NCI-H446 (cell line): ENCODE measurements at places on chromosomes 11 and 22.

DNA sequence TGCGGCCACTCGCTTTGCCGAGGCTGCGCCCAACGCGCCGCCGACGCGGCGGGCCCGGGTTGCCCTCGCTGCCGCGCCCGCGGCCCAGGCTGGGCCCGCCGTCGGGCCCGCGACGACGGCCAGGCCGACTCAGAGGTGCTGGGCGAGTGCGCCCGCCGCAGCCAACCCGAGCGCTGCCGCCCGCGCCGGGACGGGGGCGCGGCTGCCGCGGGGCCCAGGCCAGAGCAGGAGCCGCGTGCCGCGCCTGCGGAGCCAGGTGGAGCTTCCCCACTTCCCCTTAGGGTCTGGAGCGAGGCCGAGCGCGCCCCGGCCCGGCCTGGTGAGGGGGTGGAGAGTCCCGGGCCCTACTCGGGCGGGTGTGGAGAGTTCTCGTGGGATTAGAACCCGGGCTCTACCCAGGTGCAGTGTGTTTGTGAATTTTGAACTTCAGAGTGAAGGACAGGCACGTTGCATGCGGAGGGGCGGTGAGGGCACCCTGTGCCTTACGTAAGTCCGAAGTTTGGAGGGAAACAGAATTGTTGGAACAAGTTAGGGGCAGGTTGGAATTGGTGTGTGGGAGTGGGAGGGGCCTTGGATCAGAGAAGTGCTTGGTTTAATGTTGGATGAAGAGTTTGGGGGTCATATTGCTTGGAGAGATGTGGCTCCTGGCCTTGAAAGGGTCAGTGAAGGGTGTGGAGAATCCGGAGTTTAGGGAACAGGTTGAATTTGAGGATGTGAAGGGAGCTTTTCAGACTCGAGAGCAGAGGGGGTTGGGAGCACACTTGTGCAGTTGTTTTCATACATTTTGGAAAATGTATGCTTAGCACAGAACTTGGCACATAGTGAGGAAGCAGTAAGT is 697 bp downstream of the RNF169 start:
- peak; percentile 44 for DNase-seq

GRCh38 chr11:9651899-9652748 is 11.8 kb upstream of the SWAP70 start:
- no peak for DNase-seq

- DNase-seq, result peak; percentile 59
Observed at GRCh38 chr11:105923807-105924206, 98.2 kb downstream of the MSANTD4 start.

DNA sequence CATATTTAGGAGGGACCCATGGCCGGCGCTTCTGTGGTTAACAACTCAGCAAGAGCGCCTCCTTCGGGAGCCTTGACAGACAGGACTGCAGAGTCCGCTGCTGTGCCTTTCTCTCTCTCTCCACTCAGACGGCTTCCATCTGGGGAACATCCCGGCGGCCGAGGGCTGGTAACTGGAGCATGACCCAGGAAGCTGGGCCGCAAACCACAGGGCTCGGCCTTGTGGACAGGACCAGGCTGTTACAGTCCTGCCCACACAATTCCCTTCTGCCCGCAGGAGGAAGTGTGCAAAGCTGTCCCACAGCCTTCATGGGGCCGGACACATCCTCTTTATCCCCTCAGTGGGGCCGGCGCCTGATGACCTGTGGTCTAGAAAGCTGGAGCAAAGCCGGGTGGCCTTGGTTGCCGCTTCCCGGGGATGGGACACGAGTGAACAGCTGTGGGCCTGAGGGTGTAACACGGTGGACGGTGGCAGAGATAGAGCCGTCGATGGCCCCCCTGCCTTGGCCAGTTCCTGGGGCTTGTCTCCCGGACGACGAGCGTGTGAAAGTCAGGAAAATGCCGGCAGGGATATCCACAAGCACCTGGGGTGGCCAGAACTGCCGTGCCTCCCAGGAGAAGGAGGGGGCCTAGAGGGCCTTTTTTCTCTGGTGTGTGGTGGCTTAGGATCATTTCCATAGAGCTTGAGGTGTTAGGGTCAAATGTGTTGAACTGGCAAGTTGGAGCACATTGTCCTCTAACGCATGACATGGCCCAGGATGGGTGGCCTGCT is 50.1 kb downstream of the FBLN1 start:
- DNase-seq, result no peak

DNA sequence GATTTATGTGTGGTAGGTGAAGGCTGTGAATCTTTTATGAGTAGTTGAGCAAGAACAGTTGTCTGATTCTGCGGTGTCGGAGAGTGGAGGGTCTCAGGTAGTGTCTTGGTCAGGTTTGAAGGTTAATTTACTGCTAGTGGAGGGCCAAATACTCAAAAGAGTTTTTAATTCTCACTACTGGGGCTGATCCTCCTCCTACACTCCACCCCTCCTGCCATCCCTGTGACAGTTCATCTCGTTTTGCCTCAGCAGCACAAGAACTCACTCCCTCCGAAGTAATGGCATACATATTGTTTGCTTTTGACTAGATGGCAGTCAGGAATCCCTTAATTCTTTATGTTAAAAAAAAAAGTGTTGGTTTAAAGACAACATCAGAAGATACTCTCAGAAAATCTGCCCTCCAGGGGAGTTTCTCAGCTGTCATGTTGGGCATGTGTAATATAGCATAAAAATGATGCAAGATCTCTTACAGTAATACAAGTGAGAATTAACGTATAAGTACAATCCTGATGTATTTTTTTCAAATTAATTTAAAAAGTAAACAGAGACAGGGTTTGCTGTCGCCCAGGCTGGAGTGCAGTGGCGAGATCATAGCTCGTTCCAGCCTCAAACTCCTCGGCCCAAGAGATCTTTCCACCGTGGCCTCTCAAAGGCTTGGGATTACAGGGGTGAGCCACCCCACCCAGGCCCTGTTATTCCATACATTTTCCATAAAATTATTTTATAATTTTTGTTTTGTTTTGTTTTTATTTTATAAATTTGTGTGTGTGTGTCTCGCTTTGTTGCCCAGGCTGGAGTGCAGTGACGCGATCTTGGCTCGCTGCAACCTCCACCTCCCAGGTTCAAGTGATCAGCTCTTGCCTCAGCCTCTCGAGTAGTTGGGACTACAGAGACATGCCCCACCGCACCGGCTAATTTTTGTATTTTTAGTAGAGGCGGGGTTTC is 1.3 kb downstream of the FAR1 start:
- DNase-seq, result no peak

DNA sequence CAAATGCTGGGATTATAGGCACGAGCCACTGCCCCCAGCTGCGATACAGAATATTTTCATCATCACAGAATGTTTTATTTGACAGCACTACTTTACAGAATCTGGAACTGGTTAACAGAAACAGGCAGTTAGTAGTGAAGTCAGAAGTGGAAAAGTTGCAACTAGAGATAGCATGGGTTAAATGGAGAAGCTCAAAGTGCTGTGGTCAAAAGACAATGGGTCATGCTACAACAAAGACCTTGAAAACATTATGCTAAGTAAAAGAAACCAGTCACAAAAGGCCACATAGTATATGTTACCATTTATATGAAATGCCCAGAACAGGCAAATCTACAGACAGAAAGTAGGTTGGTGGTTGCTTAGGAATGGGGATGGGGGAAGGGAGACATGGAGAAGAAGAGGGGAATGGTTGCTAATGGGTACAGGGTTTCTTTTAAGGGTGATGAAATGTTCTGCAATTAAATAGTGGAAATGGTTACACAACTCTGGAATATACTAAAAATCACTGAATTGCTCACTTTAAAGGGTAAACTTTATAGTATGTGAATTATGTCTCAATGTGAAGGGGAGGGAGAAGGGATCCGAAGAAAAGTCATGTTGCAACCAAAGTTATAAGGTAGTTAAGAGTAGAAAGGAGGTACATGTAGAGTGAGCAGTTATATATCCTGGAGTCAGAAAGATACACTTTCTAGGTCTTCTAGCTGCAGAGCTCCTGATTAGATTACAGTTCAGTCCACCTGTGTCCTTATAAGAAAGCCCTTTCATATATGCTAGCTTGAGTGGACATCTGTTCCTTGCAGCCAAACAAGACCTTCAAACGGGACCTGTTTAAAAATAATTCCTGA is 46.3 kb upstream of the RAPSN start:
- no peak for DNase-seq

DNA sequence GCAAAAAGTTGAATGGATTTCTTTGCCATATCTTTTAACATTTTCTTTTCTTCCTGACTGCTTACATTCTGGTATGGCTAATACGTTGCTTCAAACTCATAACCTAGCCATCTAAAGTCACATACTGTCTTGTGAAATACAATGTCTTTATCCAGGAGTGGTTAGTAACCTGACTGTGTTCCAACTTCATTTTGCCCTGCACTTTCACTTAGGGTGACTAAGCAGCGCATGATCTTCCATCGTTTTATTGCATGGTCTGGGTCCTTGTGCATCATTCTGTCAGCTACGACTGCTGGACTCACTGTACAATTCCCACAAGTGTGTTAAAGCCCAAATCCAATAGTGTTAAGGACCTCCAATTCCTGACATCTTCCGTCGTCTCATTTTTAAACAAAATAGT is 403.2 kb downstream of the NTM start:
- DNase-seq, result no peak

GRCh38 chr11:69411257-69411924 is 70.1 kb upstream of the LINC01488 start:
- no peak for DNase-seq

- no peak for DNase-seq
Observed at GRCh38 chr22:20027966-20028854, 7.3 kb downstream of the TANGO2 start.

DNA sequence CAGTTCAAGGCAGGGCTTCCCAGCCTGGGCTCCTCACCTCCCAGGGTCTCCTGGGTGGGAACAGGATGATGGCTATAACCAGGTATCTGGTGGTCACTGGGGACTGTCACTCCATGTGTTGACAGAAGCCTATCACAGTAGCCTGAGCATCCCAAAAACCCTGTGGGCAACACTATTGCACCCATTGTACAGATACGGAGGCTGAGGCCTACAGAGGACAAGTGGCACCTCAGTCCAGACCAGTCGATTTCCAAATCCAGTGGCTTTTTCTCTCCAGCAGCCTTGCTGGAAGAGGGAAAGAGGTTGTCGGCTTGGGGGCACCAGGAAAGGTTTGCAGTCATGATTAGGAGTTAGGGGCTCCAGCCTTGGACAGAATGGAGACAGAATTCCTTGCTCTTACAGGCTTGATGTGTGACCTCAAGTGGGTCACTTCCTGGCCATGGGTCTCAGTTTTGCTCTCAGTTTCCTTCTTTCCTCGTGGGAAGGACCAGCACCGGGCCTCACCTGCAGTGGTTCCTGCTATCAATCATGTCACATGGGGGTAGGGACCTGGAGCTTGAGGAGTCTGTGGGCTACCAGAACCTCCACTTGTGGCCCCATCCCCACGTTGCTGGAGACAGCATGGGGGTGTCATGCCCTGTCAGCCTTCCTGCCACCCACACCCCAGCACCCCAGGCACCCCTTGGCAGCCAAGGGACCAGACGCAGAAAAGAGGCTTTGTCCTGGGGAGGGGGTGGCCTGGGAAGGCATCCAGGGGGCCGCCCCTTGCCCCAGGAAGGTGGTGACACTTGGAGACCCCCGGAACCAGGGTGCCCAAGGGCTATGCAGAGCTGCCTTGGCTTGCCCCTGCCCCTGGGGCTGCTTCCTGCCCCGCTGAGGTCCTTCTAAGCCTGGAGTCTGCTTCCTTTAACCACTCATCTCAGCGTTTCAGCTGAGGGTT is 2.1 kb downstream of the EMID1 start:
- no peak for DNase-seq

- DNase-seq, result peak; percentile 42
Observed at GRCh38 chr22:48369789-48370507, 1457.7 kb downstream of the BRD1 start.

DNA sequence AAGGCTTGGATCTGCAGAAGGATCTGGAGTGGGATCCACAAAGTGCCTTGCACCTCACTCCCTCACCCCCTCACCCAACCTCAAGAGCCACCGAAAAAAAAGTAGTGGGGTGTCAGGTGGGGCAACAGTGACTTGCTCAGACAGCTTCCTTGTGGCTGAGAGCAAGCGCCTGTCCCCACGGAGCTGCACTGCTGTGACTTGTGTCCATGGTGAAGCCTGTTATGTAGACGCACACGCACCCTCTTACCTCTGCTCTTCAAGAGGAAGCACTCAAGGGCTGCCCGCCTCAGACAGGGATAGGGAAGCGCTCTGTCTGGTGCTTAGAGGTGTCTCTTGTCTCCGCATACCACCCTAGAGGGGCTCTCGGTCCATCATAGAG is 1.2 kb downstream of the DRD2 start:
- no peak for DNase-seq

- DNase-seq, result peak; percentile 50
Observed at GRCh38 chr22:22593964-22594656, 35.0 kb upstream of the PRAME start.

- DNase-seq, result no peak
Observed at GRCh38 chr11:83392556-83392955, 106.4 kb upstream of the CCDC90B start.

DNA sequence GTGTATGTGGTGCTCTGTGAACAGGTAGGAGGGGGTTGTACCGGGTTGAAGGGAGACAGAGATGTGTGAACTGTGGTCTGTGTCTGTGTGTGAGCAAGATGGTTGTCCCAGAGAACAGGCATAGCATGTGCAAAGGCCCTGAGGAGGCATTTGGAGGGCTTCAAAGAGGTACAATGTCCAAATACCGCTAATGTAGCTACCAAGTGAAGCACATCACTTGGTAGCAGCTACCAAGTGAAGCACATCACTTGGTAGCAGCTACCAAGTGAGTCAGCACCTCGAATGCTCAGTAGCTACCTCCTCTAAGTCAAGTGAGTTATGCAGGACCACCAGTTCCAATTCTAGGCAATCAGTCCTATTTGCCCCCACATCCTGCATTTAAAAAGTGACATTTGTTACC is 72.4 kb downstream of the KIAA1671 start:
- no peak for DNase-seq

DNA sequence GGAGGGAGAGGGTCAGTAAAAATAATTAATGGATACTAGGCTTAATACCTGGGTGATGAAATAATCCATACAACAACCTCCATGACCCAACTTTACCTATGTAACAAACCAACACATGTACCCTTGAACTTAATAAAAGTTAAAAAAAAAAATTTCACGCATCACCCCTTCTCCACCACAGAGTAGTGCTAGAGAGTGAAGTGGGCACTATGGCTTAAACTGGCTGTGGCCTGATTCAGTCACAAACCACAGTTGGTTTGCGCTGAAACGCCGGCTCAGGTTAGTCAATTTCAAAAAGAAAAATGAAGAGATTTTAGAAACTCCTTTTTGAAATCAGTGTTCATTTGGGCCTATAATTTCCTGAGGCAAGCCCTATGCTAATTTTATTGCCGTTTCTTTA is 144.3 kb downstream of the TRPC6 start:
- no peak for DNase-seq

DNA sequence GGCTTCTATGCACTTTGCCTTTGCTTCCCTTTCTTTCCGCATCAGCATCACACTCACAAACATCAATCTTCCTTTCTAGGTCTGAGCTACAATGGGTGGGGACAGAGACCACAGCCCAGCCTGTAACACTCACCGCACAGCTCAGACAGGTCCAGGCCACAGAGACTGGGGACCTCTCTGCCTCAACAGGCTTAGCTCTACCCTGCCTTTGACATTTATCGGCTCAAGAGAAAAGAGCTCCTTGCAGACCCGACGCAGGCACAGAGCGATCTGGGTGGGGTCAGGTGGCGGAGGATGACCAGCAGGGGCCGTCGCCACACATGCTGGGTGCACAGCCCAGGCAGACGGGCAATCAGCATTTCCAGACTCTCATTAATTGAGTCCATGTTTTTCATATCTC is 837.3 kb downstream of the TBC1D22A start:
- DNase-seq, result no peak

- DNase-seq, result peak; percentile 91
Observed at GRCh38 chr11:13169709-13170108, 107.9 kb upstream of the BMAL1 start.
